ENCODE measurements at places on chromosomes 7 and 10. TPM values are rescaled to one million over a fixed set of nuclear protein-coding genes. Genes with fewer than 3 reads are reported as not detected.
A peak's percentile ranks its signal among the peaks of the same experiment; 100 is the strongest.

- no peaks in the 10 kb centered on the region for H3K36me3 ChIP-seq
- DNase-seq = no peak
- H3K4me1 ChIP-seq = no peaks in the 10 kb centered on the region
- H3K4me3 ChIP-seq = no peak overlapping the region
- peak overlapping the region; percentile 98 for H3K27ac ChIP-seq
- H3K27me3 ChIP-seq = no peaks in the 10 kb centered on the region
Measured at GRCh38 chr10:80200687-80201086, 4.7 kb downstream of the ANXA11 start.

The GRID1 gene
- total RNA-seq = 10.5 TPM

- H3K4me3 ChIP-seq = peak overlapping the region; percentile 3
- H3K36me3 ChIP-seq = no peaks in the 10 kb centered on the region
- peaks cover 44% of the 10 kb centered on the region for H3K4me1 ChIP-seq
- peak overlapping the region; percentile 39 for H3K27ac ChIP-seq
Measured at GRCh38 chr10:132627666-132628531, 90.3 kb downstream of the INPP5A start.

The EVX1 gene
- total RNA-seq = not detected

- no peak for DNase-seq
- peaks cover 9% of the 10 kb centered on the region for H3K4me1 ChIP-seq
- no peaks in the 10 kb centered on the region for H3K36me3 ChIP-seq
- H3K27me3 ChIP-seq = no peaks in the 10 kb centered on the region
Measured at GRCh38 chr7:105876964-105877601, 684 bp upstream of the ATXN7L1 start.

DNA sequence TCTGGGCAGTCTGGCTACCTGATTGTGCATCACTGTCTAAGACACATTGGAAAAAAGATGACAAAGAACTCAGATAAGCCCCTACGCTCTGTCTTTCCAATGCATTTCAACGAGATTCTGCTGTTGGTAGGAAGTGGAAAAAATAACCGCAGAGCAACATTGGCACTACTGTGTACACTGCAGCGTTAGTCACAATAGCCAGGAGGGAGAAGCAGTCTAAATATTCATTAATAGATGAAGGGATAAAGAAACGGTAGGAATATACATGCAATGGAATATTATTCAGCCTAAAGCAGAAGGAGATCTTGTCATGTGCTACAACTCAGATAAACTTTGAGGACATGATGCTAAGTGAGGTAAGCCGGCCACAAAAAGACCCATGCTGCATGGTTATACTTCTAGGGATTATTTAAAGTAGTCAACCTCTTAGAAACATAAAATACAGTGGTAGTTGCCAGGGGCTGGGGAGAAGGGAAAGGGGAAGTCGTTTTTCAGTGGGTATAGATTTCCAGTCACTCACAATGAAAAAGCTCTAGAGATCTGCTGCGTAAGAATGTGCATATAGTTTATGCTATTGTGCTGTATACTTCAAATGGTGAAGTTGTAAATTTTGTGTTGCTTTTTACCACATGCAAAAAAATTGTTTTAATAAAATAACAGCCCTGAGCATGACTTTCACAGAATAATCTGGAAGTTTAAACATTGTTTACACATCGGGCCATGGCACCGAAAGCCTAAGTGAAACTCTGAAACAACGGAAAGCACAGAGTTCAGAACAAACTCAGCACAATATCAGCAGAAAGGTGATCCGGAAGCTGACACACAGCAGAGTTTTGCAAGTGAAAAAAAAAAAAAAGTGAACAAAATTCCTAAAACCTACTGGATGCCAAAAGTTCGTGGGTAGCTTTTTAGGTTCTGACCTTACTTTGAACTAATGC lies 40.1 kb downstream of the ELMO1 start:
- no peaks in the 10 kb centered on the region for H3K27me3 ChIP-seq
- peak overlapping the region; percentile 17 for H3K27ac ChIP-seq
- no peak for DNase-seq
- no peak overlapping the region for H3K4me3 ChIP-seq
- H3K4me1 ChIP-seq = peaks cover 31% of the 10 kb centered on the region

GRCh38 chr7:125033506-125033905 lies 103.9 kb upstream of the POT1 start:
- H3K27me3 ChIP-seq = no peaks in the 10 kb centered on the region
- H3K4me3 ChIP-seq = no peak overlapping the region
- DNase-seq = no peak
- H3K27ac ChIP-seq = no peak overlapping the region
- H3K36me3 ChIP-seq = no peaks in the 10 kb centered on the region
- H3K4me1 ChIP-seq = no peaks in the 10 kb centered on the region

- peak; percentile 50 for DNase-seq
- H3K27me3 ChIP-seq = no peaks in the 10 kb centered on the region
- peaks cover 28% of the 10 kb centered on the region for H3K4me1 ChIP-seq
- no peak overlapping the region for H3K4me3 ChIP-seq
- H3K36me3 ChIP-seq = no peaks in the 10 kb centered on the region
Measured at GRCh38 chr10:119315128-119316001, 108.0 kb downstream of the GRK5 start.

DNA sequence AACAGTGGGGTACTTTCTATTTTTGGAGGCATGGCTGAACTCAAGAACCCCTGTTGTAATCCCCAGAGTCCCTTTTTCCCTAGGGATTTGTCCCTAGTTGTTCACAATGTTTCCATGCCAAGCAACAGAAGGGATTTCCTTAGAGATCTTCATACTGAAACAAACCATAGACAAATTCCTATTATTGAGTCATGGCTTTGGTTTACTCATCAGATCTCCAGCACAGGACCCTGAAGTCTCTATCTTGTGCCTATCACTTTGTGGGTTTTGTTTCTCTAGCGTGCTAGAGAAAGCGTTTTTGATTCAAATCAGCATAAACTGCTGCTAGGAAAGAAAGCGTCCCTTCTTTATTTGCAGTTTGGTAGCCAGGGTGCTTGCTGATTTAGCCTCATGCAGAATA lies 165.0 kb downstream of the BAMBI start:
- no peak for DNase-seq
- H3K27ac ChIP-seq = no peak overlapping the region
- no peaks in the 10 kb centered on the region for H3K27me3 ChIP-seq
- H3K36me3 ChIP-seq = no peaks in the 10 kb centered on the region
- no peak overlapping the region for H3K4me3 ChIP-seq

The OPN1SW gene
- total RNA-seq = not detected

The TEX36 gene
- total RNA-seq = not detected

DNA sequence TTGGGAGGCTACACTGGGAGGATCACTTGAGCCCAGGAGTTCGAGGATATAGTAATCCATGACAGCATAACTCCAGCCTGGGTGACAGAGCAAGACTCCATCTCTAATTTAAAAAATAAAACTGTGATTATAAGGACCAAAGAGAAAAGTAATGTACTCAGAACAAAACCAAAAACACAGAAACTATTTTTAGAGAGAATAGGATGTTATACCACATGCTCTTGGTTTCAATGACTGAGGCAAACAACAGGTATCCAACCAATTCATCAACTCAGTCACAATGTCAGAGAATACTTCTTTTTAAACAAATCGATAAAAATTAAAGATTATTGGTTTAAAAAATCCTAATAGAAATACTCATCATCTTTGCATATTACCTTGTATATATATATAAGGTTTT lies 186.7 kb downstream of the TPK1 start:
- H3K36me3 ChIP-seq = no peaks in the 10 kb centered on the region
- H3K4me1 ChIP-seq = no peaks in the 10 kb centered on the region
- no peak overlapping the region for H3K4me3 ChIP-seq

The ATXN7L1 gene
- total RNA-seq = 17.0 TPM

- no peaks in the 10 kb centered on the region for H3K4me1 ChIP-seq
- H3K27me3 ChIP-seq = no peaks in the 10 kb centered on the region
- peaks cover 3% of the 10 kb centered on the region for H3K36me3 ChIP-seq
- no peak overlapping the region for H3K27ac ChIP-seq
Measured at GRCh38 chr7:40299097-40299496, 164.3 kb downstream of the SUGCT start.

GRCh38 chr7:26153823-26154783 lies 2.1 kb downstream of the NFE2L3 start:
- H3K4me3 ChIP-seq = no peak overlapping the region
- peaks cover 20% of the 10 kb centered on the region for H3K4me1 ChIP-seq
- H3K36me3 ChIP-seq = no peaks in the 10 kb centered on the region
- peak overlapping the region; percentile 62 for H3K27ac ChIP-seq
- no peaks in the 10 kb centered on the region for H3K27me3 ChIP-seq

DNA sequence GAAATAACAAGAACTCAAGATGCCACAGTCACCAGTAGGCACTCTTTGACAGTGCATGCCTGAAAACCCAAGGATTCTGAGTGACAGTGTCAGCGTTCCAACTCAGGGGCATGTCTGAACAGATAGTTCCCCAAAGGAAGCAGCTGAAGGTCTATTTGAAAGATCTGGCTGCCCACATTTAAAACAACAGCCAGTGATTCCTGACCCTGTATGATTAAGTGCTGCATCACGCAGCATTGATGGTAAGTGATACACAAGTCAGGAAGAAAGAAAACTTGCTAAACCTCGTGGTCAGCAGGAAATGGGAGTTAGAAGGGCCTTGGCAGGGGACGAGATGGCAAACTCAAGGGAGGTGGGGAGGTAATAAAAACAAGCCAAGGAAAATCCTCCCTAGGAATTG lies 1013.1 kb downstream of the TYW1 start:
- H3K36me3 ChIP-seq = no peaks in the 10 kb centered on the region
- no peak for DNase-seq
- no peak overlapping the region for H3K4me3 ChIP-seq
- H3K27me3 ChIP-seq = no peaks in the 10 kb centered on the region

GRCh38 chr7:37601321-37601720 lies 82.2 kb upstream of the GPR141 start:
- H3K4me3 ChIP-seq = no peak overlapping the region
- no peak overlapping the region for H3K27ac ChIP-seq
- DNase-seq = no peak
- H3K4me1 ChIP-seq = no peaks in the 10 kb centered on the region
- H3K36me3 ChIP-seq = no peaks in the 10 kb centered on the region
- no peaks in the 10 kb centered on the region for H3K27me3 ChIP-seq

GRCh38 chr7:156944876-156945275 lies 4.6 kb upstream of the NOM1 start:
- H3K4me3 ChIP-seq = no peak overlapping the region
- H3K4me1 ChIP-seq = no peaks in the 10 kb centered on the region
- no peaks in the 10 kb centered on the region for H3K27me3 ChIP-seq
- H3K36me3 ChIP-seq = no peaks in the 10 kb centered on the region
- no peak for DNase-seq
- H3K27ac ChIP-seq = no peak overlapping the region

DNA sequence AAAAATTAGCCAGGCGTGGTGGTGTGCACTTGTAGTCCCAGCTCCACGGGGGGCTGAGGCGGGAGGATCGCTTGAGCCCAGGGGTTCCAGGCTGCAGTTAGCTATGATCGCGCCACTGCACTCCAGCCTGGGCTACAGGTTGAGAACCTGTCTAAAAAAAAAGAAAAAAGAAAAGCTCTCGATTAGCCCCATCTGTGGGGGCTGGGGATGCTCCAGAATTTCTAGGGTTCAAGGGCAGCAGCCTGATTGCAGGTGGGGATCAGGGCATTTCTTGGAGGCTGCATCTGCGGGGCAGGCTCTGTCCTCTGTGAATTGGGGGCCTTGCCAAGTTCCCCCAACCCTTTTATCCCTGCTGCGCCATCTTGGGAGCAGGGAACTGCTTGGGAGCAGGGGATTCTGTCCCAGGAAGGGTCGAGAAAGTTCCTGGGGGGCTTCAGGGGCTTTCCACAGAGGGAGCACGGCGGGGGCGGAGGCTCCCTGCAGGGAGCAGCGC lies 651 bp upstream of the ARPC1A start:
- peaks cover 23% of the 10 kb centered on the region for H3K4me1 ChIP-seq
- no peak for DNase-seq
- H3K27ac ChIP-seq = peak overlapping the region; percentile 90

Data from tibial nerve (tissue), 4 donors.